ENCODE measurements at places on chromosomes 5 and 9. TPM values are rescaled to one million over a fixed set of nuclear protein-coding genes. Genes with fewer than 3 reads are reported as not detected.

DNA sequence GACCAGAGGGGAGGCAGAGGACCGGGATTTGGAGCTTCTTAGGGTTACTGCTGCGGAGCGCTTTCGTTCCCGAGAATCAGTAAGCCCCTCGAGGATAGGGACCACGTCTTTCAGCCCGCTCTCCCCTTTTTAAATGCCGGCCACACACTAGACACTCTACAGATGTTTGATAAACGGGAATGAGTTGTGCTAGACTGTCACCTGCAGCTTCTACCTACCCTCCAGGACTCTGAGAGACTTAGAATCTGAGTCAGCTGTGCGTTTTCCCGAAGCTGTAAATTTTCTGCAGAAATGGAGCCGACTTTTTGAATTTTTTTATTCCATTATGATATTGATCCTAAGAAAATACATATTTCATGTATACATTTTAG lies 670 bp downstream of the CCDC171 start:
- peaks cover 5% of the 10 kb centered on the region for H3K4me1 ChIP-seq
- H3K27ac ChIP-seq = peak overlapping the region; percentile 88
- no peaks in the 10 kb centered on the region for H3K27me3 ChIP-seq
- no peaks in the 10 kb centered on the region for H3K36me3 ChIP-seq

DNA sequence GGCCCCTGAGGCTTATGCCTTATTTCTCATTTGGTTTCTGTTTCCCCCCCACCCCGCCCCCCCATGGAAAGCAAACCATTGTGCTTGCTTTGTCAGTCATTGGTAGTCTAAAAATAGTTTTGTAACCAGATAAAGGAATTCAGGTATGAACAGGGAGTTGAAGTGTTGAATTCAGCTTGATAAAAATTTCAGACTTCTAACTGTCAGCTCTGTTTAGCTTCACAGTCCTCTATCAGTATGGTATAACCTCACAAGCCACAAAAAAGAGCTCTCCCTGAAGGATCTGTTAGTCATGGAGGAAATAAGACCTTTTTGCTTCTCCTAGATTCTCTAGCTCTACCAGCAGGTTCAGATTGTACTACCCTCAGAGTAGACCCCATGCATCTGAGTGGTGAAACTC lies 378.1 kb downstream of the TMEM38B start:
- H3K4me1 ChIP-seq = no peaks in the 10 kb centered on the region
- H3K4me3 ChIP-seq = no peak overlapping the region
- no peaks in the 10 kb centered on the region for H3K36me3 ChIP-seq
- H3K27ac ChIP-seq = no peak overlapping the region
- H3K27me3 ChIP-seq = no peaks in the 10 kb centered on the region
- DNase-seq = no peak

Gene TMEM215
- total RNA-seq = not detected

Gene IER5L
- total RNA-seq = 34.4 TPM

Gene EFNA5
- total RNA-seq = 11.8 TPM
